ENCODE measurements at places on chromosomes 5 and 9.

DNA sequence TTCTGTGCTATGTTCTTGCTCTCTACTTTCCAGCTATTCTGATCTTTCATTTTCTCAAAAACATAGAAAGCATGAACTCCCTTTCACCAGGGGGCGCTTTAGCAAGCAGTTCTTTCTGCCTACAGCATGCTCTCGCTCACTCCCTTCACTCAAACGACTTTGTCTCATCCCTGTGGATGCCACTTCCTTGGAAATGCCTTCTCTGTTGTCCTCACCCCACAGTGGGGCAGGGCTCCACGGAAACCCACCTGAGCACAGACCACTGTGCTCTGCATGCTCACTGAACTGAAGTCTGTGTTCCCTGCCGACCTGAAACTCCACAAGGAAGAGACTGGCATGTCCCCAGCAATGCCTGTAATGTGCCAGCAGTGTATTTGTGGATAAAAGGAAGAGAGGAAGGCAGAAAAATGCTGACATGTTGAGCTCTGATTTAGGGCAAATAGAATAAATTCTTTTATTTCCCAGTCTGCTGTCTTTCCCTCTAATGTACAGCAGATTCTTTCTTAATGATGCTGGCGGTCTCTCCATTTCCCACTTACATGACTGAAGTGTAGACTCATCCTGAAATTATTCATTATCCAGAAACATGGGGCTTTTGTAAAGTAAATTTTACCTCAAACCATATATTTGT, 4.9 kb upstream of the ROR2 start:
- peak; percentile 46 for DNase-seq

- no peak for DNase-seq
Measured at GRCh38 chr5:150528924-150529546, 21.1 kb downstream of the NDST1 start.

DNA sequence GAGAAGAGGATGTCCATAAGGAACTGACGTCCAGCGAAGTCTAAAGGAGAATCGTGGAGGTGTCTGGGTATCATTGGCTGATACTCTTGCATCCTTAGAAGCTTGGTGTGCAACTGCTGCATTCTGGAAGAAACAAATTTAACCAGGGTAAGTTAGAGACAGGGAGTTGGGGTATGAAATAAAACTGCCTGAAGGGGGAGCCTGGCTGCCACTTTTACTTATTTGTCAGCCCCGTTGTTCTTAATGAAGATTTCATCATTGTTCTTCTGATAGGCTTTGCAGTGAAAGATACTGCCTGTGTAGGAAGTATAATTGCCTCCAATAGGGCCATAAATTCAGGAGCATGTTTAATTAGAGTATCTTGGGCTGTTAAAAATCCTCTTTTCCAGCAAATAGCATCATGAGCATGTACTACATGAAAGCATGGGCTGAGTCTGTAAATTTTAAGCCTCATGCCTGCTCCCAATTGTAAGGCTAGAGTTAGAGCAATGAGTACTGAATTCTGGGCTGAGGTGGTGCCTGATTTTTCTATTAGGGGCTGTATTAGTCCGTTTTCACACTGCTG, 1264.5 kb upstream of the ACO1 start:
- peak; percentile 9 for DNase-seq

- no peak for DNase-seq
Measured at GRCh38 chr9:134316449-134317160, 9.7 kb upstream of the RXRA start.

DNA sequence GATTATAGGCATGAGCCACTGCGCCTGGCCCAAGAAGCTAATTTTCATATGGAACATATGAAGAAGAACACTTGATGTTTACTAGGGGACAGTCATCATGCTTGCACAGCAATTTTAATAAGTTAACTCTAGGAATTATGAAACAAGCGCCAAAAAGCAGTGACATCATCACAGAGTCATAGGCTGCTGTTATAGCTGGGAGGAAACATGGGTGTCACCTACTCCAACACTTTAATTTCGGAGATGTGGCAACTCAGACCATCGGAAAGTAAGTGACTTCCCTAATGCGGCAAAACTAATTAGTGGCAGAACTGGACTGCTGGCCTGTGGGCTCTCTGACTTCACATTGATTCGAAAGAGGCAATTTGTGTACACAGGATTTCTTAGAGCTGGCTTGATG, 38.1 kb upstream of the EQTN start:
- DNase-seq: no peak

DNA sequence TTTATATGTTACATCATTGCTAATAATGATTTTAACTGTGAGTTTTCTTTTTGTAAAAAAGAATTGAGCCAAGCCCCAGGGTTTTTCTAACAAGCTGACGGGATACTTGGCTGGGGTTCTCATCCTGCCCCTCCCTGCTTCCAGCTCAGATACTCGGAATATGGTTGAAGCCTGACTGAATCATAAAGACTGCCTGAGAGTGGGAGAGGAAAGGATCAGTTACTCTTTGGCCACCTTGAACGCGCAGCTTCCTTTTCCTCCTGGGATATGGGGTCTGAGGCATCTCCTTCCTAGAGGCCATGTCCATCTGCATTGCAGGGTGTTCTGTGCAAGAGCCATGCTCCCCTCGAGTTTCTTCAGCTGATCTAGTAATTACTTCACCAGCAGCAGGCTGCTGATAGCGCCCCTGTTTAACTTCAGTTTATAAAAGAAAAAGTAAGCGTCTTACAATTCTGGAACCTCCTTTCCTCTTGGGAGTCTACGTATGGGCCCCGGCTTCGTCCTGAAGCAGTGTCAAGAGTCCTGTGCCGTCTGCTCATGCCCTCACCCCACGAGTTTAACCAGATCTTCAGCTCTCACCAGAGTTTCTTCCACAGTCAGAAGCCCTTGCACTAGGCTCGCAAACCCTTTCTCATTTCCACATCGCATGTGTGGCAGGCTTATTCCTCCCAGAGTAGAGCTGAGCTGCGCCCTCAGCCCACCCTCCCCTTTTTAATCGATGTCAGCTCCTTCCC, 130.0 kb downstream of the MVB12B start:
- no peak for DNase-seq

DNA sequence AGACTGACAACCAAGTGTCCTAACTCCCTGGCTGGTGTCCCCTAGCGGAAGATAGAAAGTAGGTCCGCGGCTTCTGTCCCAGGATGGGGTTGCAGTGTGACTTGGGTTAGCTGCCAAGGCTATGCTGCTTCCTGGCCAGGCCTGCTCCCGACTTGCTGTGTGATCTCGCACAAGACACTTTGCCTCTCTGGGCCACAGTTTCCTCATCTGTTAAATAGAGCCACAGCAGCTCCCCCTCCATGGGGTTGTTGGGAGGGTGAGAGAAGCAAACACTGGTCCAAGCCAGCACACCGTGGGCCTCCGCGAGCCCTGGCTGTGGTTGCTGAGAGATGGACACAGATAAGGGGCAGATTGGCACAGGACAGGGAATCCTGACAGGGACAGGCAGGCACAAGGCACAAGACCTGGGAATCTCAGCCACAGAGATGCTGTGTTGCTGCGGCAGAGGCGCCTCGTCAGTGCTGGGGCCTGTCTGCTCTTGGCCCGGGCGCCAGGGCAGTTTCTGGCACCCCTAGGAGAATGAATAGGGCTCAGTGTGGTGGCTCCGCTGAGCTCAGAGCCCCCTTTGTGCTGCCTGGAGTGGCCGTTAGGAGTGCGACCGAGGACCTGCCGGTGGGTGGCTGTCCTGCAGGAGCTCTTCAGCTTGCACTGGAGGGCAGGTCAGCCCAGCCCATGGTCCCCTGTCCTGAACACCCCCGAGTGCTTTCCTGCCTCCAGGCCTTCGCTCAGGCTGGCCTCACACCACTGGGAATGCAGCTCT, 1.8 kb upstream of the SH2D3C start:
- no peak for DNase-seq

DNA sequence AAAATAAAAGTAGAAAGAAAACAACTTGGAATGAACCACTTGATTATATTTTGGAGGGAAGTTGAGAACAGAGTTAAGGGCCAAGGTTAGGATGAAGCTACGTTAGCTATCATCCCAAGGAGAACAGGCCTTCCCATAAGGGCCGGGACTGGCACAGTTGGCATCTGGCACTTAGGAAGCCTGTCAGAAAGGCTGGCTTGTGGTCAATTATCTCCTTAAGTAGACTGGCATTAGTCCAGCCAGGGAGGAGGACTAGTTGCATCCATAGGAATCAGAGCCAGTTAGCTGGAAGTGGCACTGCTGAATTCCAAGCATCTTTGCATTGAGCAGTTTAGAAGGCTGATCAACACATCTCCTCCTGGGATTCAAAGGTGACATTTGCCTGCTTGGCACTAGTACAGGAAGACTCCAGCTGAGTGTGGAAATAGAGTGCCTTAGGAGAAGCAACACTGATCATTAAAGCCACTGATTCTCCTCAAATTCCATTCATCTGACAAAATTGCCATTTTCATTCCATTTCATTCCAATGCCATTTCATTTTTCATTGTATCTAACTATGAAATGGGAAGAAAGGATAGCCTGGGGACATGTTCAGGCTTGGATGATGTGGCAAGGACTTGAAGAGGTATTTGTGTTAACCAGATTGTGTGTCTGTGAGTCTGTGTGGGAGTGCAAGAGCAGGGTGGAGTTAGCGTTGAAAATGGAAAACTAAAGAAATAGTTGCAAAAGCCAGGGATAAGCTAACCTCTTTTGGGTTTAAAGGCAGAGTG, 5.5 kb downstream of the FOXB2 start:
- no peak for DNase-seq

GRCh38 chr9:132975961-132976360, 2.5 kb upstream of the GFI1B start:
- DNase-seq: no peak

DNA sequence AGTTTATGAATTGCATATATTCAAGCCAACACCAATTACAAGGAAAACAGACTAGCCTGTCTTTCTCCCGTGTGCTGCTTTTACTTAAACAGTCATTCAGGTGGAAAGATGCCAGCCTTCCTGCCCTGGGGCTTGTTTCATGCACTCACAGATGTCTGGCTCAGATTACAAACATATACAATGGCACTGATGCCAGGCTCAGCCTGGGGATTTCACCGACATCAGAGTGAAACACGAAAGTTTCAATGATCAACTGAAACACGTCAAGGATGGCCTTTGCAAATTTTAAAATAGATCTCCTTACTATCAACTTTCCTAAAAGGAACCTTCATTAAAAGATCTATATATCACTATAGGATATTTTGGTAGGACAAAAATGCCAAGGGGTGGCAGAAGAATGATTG, 1576.5 kb downstream of the EFNA5 start:
- no peak for DNase-seq

GRCh38 chr9:109254317-109254716, 66.5 kb downstream of the EPB41L4B start:
- no peak for DNase-seq

DNA sequence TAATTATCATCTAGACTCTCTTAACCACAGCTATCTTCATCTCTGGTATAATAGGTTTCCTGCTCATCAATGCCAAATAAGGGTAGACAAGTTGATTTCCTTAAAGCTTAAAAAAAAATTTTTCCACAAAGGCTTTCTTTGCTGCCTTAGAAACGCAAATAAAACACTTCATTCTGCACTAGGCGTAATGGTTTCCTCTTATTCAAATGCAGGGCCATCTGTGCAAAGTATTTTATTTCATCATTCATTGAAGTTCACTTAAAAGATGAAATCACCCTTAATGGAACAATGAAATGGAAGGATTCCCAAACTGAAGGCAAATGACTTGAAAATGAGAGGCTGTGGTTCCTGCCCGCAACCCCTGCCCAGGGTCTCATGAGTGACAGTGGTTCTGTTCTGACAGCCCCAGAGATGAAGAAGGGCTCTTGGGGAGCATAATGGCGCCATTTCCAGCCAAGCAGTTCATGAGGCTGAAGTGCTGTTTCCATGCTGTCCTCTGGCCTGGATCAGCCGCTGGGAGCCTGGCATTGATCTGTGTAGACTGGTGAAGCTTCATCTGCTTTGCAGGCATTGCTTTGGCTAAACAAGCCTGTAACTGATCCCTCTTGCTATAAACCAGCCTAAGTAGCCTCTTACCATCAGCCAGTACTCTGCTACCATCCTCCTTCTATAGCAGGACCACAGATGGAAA, 276.9 kb upstream of the WWC1 start:
- no peak for DNase-seq

DNA sequence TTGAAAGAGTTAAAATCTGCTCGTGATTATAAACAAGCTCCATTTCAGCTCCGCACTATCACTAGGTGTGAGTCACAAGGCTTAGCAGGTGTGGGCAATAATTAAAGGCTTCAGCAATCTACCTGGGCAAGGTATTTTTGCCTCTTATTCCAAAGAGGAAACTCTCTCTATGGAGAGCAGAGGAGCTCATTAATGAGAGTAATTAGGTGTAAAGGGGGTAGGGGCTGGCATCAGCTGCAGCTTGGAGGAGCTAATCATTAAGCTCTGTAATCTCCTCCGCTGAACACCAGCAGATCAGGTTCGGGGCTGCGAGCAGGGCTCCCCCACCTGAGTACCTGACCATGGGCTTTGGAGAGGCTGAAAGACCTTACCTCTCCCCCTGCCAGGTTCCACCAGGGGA, 129.2 kb downstream of the CRB2 start:
- DNase-seq: no peak
